ENCODE measurements at places on chromosomes 1 and 21. TPM values are rescaled to one million over a fixed set of nuclear protein-coding genes. Genes with fewer than 3 reads are reported as not detected.

Gene TNFRSF1B
- 0.25 TPM for total RNA-seq

Gene BACH1
- 52.7 TPM for total RNA-seq

Gene CACNA1S
- total RNA-seq, result not detected

Gene PLA2G4A
- 2.9 TPM for total RNA-seq

Gene LMOD1
- total RNA-seq, result 7.8 TPM

- H3K27ac ChIP-seq, result no peak overlapping the region
- H3K36me3 ChIP-seq, result no peaks in the 10 kb centered on the region
Observed at GRCh38 chr1:10677491-10678391, 118.7 kb downstream of the CASZ1 start.

GRCh38 chr1:31762726-31763670 lies 1.1 kb downstream of the ADGRB2 start:
- H3K4me3 ChIP-seq, result peak overlapping the region; percentile 78
- H3K36me3 ChIP-seq, result no peaks in the 10 kb centered on the region
- no peaks in the 10 kb centered on the region for H3K27me3 ChIP-seq

DNA sequence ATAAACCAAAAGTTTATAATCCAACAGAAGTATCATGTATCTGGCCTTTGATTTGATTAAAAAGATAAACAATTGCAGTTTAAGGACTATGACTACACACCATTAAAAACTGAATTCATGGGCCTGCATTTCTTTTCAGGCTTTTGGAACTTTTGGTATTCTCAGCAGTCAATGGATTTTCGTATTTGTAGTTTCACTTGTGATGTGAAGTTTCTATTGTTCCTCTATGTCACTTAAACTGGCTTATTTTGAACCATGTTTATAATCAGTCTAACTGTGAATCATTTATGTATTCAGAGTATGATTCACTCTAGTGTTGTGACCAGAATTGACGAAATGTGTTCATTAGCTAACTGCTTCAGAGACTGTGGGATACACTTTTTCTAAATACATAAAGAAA lies 132.9 kb downstream of the COQ8A start:
- no peak overlapping the region for H3K27ac ChIP-seq
- no peaks in the 10 kb centered on the region for H3K27me3 ChIP-seq
- H3K4me1 ChIP-seq, result 0 out of 2 replicates have a peak, but pooled peaks cover 15% of the 10 kb centered on the region
- H3K4me3 ChIP-seq, result no peak overlapping the region
- peaks cover 24% of the 10 kb centered on the region for H3K36me3 ChIP-seq

DNA sequence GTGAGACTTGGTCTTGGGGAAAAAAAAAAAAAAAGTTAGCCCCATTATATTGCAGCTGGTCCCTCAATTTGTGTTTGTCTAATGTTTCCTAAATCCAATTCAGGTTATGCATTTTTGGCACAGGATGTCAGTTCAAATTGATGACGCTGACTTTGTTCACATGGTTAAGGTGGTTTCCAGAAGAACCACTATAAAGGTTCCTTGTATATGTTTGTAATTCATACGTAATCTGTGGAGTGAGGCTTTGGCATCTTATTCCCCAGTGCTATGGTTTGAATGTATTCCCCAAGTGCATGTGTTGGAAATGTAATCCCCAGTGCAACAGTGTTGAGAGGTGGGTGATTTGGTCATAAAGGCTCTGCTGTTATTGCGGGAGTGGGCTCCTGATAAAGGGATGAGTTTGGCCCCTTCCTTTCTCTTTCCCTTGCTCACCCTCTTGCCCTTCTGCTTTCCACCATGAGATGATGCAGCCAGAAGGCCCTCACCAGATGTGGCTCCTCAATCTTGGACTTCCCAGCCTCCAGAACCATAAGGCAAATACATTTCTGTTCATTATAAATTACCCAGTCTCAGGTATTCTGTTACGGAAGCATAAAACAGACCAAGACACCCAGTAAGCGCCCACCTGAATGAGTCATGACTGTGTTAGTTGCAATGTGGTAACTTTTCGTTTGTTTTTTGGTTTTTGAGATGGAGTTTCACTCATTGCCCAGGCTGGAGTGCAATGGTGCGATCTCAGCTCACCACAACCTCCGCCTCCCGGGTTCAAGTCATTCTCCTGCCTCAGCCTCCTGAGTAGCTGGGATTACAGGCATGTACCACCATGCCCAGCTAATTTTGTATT lies 19.5 kb upstream of the HLCS start:
- no peak for DNase-seq
- H3K4me3 ChIP-seq, result no peak overlapping the region
- no peak overlapping the region for H3K27ac ChIP-seq
- H3K36me3 ChIP-seq, result no peaks in the 10 kb centered on the region

DNA sequence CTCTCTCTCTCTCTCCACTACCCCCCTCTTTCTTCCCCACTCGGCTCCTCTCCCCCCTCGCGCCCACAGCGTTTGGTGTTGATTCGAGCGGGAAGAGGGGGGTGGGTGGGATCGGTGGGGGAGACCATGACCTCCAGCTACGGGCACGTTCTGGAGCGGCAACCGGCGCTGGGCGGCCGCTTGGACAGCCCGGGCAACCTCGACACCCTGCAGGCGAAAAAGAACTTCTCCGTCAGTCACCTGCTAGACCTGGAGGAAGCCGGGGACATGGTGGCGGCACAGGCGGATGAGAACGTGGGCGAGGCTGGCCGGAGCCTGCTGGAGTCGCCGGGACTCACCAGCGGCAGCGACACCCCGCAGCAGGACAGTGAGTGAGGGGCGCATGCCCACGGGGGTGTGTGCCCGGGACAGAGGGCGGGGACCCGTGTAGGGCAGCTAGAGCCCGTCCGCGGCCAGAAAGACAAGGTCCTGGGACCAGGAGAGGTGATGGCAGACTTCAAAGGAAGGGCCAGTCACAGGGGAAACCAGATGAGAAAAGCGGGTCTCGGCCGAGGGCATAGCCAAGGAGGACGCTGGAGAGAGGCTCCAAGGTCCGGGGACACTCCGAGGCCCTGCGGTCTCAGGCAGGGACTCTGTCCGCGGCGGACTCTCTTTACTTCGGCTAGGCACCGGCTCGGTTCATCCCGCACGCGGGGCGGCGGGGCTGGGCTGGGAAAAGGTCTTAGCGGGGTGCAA lies at the start of gene PRRX1:
Gene PRRX1 (plus strand): TSS at position 39 of the 735 bp plus-strand sequence. CDS start 88 bp downstream, at position 127.
- DNase-seq, result peak; percentile 56
- H3K4me3 ChIP-seq, result peak within 1 kb of the TSS; percentile 96
- peak within 1 kb of the TSS; percentile 97 for H3K27ac ChIP-seq
- H3K4me1 ChIP-seq, result peaks cover 12% of the 10 kb centered on the region

DNA sequence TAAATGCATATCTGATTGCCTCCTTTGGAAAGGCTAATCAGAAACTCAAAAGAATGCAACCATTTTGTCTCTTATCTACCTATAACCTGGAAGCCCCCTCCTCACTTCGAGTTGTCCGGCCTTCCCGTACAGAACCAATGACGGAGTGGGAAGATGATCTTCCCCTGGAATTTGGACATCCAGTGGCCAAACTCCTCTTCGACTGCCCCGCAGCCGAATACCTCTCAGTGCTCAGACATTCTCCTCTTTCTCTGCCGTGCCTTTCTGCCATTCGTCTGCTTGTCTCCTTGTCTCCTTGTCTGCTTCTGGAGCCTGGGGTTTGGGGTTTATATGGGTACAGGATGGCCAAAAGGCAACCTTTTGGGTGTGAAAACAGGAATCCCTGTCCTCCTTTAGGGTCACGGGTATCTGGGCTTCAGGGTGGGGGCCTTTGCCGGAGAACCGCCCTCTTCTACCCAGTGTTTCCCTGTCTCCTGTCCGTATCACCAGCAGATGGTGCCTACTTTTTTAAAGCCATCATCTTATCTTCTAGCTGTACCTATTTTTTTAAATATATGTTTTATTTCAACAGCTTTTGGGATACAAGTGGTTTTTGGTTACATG lies 35.9 kb upstream of the RAB4A start:
- H3K27me3 ChIP-seq, result peaks cover 12% of the 10 kb centered on the region
- DNase-seq, result no peak
- H3K36me3 ChIP-seq, result no peaks in the 10 kb centered on the region
- no peak overlapping the region for H3K27ac ChIP-seq

GRCh38 chr1:53681977-53682685 lies 56.8 kb downstream of the GLIS1 start:
- DNase-seq, result peak; percentile 40
- H3K27ac ChIP-seq, result no peak overlapping the region
- no peaks in the 10 kb centered on the region for H3K4me1 ChIP-seq
- peaks cover 24% of the 10 kb centered on the region for H3K27me3 ChIP-seq
- no peak overlapping the region for H3K4me3 ChIP-seq

DNA sequence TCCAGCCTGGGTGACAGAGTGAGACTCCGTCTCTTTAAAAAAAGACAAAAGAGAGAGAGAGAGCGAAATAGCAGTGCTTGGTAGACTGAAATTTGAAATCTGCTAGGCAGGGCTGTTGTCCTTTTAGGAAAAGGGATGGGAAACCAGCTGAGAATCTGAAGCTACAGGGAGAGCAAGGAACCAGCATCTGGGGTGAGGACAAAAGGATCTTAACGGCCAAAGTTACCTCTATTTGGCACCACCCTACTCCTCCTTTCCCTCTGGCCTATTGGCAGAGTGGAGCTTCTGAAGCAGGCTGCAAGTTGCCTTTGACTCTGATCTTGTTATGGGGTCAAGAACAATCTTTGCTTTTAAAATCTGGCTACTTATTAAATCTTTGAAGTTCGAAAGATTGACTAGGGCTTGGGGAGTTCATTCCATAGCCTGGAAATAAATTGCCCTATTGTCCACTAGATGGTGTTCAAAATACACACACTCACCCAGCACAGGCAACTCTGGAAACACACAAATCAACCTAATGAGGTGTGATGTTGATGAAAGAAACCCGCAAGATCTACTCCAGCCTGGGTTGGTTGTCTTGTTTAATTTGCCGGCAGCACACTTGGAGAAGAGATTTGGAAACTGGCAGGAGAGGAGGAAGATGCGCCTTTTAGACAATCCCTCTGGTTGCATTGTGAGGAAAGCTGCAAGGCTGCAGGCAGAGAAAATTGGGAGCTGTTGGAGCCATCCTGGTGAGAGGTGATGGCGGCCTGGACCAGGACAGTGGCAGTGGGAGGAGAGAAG lies 16.5 kb upstream of the PARP1 start:
- H3K36me3 ChIP-seq, result no peaks in the 10 kb centered on the region
- peak; percentile 49 for DNase-seq
- no peak overlapping the region for H3K27ac ChIP-seq
- peaks cover 24% of the 10 kb centered on the region for H3K27me3 ChIP-seq
- no peak overlapping the region for H3K4me3 ChIP-seq

- peaks cover 13% of the 10 kb centered on the region for H3K4me1 ChIP-seq
- DNase-seq, result no peak
- H3K27me3 ChIP-seq, result no peaks in the 10 kb centered on the region
- H3K36me3 ChIP-seq, result peaks cover 51% of the 10 kb centered on the region
Observed at GRCh38 chr1:70427976-70428375, 16.9 kb downstream of the CTH start.

- no peak overlapping the region for H3K27ac ChIP-seq
- H3K36me3 ChIP-seq, result no peaks in the 10 kb centered on the region
- H3K4me1 ChIP-seq, result peaks cover 5% of the 10 kb centered on the region
- no peak for DNase-seq
- H3K27me3 ChIP-seq, result no peaks in the 10 kb centered on the region
- no peak overlapping the region for H3K4me3 ChIP-seq
Observed at GRCh38 chr21:44912158-44912473, 8.6 kb downstream of the ITGB2 start.

- H3K27ac ChIP-seq, result no peak overlapping the region
- no peak overlapping the region for H3K4me3 ChIP-seq
- no peaks in the 10 kb centered on the region for H3K36me3 ChIP-seq
- no peaks in the 10 kb centered on the region for H3K4me1 ChIP-seq
- no peaks in the 10 kb centered on the region for H3K27me3 ChIP-seq
Observed at GRCh38 chr1:188642704-188643103, 1814.0 kb downstream of the PLA2G4A start.

DNA sequence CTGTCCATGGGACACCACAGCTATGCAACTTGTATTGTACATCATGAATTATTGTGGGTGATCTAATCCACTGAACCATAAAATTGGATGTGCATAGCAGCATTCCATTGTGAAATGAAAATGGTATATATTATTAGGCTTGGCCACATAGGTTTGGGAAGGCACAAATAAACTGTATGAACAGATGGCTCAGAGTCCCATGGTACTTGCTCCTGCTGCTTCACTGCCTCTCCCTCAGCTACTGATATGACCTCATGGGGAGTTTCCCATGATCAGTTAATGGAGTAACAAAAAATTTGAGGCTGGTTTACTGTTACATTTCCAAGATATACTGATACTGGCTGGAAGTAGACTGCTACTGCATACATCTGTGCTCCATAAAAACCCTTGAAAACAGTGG lies 152.7 kb upstream of the NEGR1 start:
- no peak overlapping the region for H3K27ac ChIP-seq
- H3K27me3 ChIP-seq, result no peaks in the 10 kb centered on the region
- peaks cover 32% of the 10 kb centered on the region for H3K4me1 ChIP-seq
- peak; percentile 34 for DNase-seq

DNA sequence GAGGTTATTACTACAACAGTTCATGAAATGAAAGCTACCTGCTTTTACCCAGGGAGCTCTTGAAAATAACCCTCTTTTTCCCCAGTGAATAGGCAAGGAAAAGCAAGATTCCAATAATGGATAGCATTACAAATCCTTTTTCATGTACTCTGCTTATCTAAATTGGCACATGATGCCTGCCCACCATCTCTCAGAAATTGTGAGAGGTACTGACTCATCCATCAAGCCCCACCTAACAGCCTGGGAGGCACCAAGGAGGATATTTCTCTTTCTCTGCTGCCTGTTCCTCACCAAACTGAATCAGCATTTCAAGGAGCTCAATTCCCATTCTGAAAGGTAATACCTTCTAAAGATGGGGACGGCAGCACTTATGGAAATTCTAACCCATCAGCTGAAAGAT lies 34.4 kb downstream of the PALMD start:
- peak; percentile 50 for DNase-seq
- no peak overlapping the region for H3K4me3 ChIP-seq
- no peak overlapping the region for H3K27ac ChIP-seq
- no peaks in the 10 kb centered on the region for H3K36me3 ChIP-seq

DNA sequence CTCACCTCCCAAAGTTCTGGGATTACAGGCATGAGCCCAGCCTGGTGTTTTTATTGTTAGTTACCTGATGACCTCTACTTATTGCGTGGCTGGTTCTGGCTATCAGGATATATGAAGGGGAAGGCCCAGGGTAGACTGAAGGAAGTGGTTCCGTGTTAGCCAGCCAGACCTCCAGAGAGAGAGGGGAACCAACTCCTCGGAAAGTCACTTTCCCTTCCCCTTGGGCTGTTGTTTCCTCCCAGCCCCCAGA lies 2.5 kb upstream of the RCSD1 start:
- no peaks in the 10 kb centered on the region for H3K36me3 ChIP-seq
- no peak for DNase-seq
- no peaks in the 10 kb centered on the region for H3K4me1 ChIP-seq
- H3K4me3 ChIP-seq, result no peak overlapping the region
- H3K27me3 ChIP-seq, result no peaks in the 10 kb centered on the region
